ENCODE measurements at places on chromosomes 13 and 19.
A peak's percentile ranks its signal among the peaks of the same experiment; 100 is the strongest.

DNA sequence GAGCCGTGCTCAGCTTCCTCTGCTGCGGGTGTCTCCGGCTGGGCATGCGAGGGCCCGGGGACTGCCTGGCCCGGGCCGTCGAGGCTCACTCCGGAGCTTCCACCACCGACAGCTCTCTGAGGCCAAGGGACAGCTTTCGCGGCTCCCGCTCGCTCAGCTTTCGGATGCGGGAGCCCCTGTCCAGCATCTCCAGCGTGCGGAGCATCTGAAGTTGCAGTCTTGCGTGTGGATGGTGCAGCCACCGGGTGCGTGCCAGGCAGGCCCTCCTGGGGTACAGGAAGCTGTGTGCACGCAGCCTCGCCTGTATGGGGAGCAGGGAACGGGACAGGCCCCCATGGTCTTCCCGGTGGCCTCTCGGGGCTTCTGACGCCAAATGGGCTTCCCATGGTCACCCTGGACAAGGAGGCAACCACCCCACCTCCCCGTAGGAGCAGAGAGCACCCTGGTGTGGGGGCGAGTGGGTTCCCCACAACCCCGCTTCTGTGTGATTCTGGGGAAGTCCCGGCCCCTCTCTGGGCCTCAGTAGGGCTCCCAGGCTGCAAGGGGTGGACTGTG lies 1.2 kb downstream of the S1PR4 start:
- DNase-seq = no peak

DNA sequence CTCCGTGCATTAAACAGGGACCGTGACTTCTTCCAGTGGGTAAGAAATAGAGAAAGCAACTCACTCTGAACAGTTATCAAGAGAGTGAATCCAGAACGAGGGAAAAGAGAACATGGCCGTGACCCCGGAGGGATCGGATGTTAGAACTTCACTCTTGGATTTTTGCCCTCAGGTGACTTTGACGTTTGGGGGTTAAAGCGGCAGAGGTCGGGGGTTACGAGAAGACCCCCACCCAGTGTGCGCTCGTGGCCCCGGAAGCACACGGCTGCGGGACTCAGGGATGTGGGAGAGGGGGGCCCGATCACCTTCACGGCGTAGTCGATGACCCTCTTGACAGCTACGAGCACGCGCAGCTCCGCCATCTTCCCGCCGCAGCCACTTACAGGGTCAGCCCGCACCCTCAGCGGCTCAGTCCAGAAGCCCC lies at the start of gene ETFB:
TSS of gene ETFB (minus strand) at position 424 of the 424 bp plus-strand sequence. CDS start at position 362, 62 bp downstream.
- no peak for DNase-seq

- no peak for DNase-seq
These were observed 11.0 kb upstream of the EPSTI1 start for GRCh38 chr13:43003010-43003409.

DNA sequence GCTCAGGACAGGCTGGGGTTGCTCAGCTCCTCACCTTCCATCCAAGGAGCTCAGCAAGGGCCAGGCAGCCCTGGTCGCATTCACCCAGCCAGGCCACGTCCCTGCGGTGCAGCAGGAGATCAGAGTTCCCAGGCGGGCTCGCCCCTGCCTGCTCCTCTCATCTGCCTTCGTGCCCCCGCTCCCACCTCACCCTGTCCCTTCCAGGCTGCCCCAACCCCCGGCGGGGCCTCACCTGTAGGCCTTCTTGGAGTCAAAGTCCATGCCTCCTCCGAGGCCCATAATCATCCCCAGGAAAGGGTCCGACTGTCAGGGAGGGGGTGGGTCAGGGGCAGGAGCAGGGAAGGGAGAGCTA lies 1.3 kb upstream of the RINL start:
- no peak for DNase-seq

DNA sequence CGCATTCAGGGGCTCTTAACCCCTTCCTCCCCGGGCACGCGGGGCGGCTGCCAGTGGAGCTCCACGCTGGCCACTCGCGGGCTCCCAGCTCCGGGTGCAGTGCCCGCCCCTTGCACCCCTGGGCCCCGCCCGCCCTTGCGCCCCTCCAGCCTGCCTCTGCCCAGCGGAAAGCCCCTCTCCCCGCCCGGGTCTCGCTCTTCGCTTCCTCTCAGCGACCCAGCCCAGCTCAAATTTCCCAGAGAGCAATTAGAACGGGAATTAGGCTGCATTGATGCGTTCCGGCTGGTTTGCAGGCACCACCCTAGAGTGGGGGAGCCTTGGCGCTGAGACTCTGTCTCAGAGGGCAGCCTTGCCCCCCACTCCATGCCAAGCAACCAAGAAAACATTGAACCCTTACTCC lies 1.8 kb upstream of the GSX1 start:
- DNase-seq = no peak

DNA sequence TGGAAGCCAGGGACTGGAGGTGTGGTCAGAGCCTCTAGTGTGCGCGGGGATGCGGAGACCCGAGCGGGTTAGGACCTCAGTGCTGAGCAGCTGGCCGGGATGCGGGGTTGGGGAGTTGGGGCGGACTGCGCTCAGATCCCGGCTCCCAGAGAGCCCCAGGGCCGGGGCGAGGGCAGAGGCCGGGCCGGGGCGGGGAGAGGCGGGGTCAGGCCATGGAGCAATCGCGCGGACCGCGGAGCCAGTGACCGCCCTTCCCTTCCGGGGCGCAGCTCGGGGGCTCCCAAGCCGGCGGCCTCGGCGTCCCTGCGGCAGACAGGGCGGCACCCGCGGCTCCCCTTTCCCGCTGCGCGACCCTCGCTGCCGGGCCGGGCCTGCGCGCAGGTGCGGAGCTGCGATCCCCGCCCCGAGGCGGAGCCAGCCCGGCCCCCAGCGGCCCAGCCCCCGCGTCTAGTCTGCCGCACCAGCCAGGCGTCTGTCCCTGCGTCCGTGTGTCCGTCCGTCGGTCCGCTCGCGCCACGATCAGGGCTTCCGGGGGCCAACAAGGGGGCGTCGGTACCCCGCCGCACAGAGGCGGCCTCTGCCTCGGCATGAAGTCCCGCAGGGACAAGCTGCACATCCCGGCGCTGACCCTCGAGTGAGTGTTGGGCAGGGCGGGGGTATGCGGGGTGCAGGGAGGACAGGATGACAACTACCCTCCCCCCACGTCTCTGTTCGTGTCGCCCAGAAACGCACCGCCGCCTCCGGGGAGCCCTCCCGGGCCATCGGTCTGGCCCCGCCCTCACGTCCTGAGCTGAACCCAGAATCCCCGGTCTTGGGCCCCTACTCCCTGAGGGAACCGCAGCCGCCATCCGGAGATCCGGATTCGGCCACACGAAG lies 12.4 kb downstream of the MAST3 start:
- peak; percentile 51 for DNase-seq

- no peak for DNase-seq
These were observed 7.8 kb downstream of the GPR183 start for GRCh38 chr13:99299256-99299919.

DNA sequence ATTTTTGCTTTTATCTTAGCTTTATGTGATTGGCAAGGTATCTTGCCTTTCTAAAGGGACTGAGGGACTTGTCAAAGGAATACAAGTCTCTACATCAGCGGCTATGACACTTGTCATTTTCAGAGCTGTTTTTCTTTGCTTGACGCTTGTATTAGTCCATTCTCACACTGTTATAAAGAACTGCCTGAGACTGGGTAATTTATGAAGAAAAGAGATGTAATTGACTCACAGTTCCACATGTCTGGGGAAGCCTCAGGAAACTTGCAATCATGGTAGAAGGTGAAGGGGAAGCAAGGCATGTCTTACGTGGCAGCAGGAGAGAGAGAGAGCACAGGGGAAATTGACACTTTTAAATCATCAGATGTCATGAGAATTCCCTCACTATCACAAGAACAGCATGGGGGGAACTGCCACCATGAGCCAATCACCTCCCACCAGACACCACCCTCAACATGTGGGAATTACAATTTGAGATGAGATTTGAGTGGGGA lies 128.2 kb downstream of the GPC5 start:
- DNase-seq = no peak

- DNase-seq = no peak
These were observed 1.9 kb upstream of the F7 start for GRCh38 chr13:113103646-113104045.

DNA sequence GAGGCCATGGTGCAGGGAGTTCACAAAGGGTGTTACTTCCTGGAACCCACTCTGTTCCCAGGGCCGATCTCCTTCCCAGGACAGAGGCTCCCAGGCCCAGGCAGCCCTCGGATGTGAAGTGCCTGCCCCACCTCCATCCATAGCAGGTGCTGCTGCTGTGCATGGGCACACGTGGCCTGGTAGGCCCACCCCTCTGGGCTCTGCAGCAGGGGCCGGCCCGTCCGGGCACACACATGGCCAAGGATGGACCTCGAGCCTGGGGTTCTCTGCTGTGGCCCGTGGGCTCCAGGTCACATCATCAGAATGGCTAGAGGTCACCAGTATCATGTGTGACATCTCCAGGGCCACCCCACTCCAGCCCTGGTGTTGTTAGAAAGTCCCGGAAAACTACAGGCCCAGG lies 71.8 kb downstream of the GADD45B start:
- DNase-seq = no peak

GRCh38 chr19:30092721-30093569 lies 150.9 kb downstream of the URI1 start:
- no peak for DNase-seq

- DNase-seq = peak; percentile 68
These were observed 5.7 kb downstream of the SHISA7 start for GRCh38 chr19:55437410-55437809.

DNA sequence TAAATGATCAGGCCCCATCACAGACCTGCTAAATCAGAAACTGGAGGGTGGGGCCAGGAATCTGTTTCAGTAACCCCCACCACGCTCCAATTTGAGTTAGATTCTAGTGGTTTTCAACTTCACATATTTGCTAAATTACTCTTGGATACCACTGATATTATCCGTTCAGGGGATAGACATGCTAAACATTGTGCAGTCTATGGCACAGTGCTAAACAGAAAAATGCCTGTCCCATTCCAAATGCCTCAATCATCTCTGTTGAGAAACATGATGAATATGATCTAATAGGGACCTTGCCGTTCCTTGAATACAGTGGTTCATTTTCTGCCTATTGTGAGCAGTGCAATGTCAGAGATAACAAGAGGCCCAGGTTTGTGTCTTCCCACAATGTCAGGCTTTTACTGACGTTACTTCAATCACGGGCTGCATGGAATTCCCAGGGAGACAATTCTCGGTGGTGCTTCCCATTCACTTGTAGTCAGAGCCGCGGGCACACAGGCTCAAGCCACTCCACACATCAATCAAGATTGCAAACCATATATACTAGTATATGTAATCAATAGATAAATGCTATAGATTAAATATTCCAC lies 52.7 kb downstream of the MYO16 start:
- no peak for DNase-seq
